Muscle of leg (tissue), 16 donors: ENCODE measurements at places on chromosomes 1 and 21. TPM values are rescaled to one million over a fixed set of nuclear protein-coding genes. Genes with fewer than 3 reads are reported as not detected.

DNA sequence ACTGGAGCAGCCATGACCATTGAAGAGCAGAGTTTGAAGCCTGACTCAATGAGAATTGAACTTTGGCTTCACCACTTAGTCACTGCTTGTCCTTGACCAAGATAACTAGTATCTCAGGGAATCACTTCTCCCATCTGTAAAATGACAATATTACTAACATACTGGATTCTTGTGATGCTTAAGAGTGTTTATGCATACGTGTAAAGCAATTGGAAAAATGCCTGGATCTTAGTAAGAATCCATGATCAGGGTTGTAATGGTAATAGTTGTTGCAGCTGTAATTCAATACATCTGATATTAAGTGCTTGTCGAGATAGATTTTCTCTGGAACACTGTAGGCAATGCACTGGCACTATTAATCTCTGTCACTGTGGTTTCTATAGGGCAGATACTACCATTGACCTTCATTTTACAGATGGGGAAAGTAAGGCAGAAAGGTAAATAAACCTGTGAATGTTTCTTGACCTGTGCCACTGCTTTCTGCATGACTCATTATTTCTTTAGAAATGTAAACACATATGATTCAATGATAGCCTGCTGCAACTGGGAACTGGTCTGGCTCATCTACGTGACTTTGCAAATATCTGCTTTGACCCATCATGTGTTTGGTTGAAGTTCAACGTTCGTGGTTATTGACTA lies 662.5 kb downstream of the PLA2G4A start:
- no peak for DNase-seq

DNA sequence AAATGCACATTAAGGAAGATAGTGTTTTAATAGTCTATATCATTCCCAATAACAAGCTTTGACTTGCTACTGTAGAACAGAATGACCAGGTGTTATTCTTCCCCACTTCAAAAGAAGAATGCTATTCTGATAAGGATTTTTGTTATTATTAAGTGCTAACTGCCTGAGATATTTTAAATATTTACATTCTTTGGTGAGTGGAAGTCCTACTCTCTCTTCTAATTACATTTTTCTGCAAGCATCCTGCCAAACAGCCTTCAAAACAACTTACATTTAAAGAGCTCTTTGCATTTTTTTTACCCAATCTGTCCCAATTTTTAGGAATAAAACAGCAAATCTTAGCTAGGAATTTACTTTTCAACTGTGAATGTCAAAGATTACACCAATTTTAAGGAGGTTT lies 23.5 kb upstream of the SYDE2 start:
- no peak for DNase-seq

DNA sequence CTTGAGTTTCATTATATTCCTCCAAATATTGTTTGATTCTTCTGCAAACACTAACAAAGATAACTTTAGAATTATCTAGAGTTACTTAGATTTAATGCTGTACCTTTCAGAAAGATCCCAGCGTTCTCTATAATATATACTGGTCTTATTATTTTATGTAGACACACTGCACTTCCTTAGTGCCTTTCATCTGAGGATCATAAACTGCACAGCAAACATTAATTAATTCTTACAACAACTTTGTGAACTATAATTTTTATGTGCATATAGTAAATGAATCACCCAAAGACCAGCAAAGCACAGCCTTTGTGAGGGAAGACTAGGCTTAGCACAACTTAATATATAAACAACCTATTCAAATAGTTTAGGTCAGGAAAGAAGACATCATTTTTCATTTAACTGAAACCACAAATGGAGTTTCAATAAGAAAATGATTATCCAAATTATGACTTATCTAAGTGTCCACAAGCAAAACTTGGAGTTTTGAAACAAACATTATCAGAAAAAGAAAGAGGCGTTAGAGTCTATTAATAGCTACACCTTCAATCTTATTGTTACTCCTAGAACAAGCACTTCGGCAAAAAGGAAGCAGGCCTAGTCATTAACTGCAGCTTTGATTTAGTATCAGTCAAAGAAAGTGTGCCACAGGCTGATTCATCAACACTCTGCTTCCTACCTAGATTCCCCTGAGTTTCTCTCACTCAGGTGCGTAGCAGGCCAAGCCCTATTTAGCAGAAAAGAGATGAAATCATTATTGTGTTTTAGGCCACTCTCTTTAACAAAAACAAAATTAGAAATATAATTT lies 22.5 kb upstream of the RC3H1 start:
- DNase-seq, result no peak

GRCh38 chr1:232767305-232768074 lies 37.7 kb upstream of the MAP10 start:
- DNase-seq, result peak; percentile 51

- DNase-seq, result peak; percentile 99
Observed at GRCh38 chr1:23800400-23801337, at the start of gene GALE. TSS of gene GALE (minus strand) at chr1:23800754. CDS start at chr1:23799007, 1,747 bp downstream.

DNA sequence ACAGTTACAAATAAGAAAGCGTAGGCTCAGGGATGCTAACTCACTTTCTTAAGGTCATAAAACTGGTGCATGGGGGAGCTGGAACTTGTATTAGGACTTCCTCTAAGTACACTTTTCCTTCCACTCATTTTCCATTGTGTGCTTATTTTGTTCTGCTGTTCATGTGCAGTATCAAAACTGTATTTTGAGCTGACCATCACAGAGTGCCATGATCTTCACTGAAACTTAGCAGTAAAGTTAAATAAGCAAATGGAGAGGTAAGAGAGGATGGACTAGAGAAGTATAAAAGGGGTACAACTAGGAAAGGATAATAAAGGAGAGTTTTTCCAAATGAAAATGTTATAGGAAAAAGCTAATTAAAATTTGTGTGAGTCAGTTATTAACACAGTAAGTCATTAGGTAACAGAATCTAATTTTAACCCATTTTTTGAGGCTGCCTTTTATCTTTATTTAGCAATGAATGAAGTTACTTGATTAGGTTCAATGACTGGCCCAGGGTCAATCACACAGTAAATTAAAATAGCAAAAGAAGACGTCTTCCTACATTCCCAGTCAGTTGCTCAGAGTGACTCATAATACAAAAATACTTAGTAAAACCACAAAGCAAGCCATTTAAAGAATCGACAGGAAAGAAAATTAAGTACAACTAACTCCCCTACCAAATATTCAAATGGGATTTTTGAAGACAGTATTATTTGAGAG lies 165.8 kb upstream of the C1orf105 start:
- no peak for DNase-seq

GRCh38 chr1:30727824-30728223 lies 4.4 kb upstream of the MATN1 start:
- DNase-seq, result no peak

DNA sequence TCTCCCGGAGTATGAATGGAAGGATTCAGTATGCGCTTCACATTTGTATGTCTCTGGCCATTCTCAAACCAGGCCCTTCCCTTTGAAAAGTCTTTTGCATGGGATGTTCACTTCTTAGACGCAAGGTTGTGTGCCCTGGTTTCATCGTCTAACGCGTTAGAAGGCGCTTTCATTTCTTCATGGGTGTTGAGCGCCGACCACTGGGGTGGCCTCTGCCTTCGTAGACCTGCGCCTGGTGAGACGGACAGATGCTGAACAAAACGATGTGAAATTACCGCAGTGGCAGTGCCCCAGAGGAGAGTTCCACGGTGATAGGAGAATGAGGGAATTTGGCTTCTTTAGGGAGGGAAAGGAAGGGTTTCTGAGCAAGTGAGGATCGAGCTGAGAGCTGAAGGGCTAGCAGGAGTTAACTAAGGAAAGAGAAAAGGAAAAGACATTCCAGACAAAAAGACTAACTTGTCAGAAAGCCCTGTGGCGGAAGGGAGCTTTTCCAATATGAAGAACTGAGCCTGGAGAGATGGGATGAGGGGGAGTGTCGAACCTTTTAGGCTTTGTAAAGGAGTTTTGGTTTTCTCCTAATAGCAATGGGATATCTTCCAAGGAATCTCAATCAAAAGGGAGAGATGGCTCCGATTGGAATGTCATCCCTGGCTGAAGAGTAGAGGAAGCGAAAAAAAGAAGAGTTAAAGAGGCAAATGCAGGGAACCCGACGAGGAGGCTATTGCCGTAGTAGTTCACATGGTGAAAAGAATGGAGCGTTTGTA lies 951 bp downstream of the GGPS1 start:
- peak; percentile 44 for DNase-seq

DNA sequence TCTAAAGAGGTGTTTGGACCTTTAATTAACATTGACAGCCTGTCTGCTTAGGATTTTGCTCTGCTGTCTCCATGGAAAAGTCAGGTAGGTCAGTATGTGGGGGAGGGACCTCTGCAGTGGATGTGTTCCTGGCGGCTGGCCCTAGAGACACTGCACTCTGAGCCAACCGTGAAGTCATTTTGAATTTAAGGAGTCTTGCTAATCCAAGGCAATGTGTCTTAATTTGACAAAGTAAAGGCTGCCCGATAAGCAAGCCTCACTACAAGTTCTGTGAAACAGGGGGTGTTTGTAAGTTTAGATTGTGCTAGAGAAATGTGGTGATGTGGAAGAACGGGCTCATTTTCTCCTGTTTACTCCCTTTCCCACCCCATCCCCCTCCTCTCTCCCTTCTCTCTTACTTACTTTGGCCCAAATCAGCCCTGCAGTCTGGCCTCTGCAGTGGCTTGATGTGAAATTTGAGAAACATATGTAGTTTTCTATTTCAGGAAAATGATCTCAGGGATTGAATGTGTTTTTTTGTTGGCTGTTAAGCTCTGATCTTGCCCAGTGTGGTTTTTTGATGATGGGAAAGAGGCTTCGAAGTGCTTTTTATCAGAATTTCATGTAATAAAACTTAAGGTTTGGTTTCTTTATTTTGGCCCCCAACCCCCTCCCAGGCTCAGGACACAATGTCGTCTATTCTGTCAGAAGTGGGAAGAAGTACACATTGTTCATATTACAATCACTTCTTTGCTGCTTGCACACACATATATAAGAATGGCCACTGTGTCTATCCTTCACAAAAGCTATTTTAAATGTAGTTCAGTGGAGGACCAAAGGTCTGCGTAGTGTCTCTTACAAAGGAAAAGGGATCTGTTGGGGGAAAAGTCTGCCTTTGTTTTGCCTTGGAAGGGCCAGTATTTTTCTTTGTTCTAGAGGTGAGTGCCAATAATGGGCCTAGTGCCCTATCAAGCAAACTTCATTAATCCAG lies 96.6 kb downstream of the FGGY start:
- peak; percentile 98 for DNase-seq

- no peak for DNase-seq
Observed at GRCh38 chr1:180154003-180154324, 705 bp upstream of the QSOX1 start.

GRCh38 chr1:166063701-166064100 lies 103.1 kb downstream of the FAM78B start:
- peak; percentile 57 for DNase-seq

GRCh38 chr1:229880271-229881170 lies 186.5 kb upstream of the GALNT2 start:
- no peak for DNase-seq

DNA sequence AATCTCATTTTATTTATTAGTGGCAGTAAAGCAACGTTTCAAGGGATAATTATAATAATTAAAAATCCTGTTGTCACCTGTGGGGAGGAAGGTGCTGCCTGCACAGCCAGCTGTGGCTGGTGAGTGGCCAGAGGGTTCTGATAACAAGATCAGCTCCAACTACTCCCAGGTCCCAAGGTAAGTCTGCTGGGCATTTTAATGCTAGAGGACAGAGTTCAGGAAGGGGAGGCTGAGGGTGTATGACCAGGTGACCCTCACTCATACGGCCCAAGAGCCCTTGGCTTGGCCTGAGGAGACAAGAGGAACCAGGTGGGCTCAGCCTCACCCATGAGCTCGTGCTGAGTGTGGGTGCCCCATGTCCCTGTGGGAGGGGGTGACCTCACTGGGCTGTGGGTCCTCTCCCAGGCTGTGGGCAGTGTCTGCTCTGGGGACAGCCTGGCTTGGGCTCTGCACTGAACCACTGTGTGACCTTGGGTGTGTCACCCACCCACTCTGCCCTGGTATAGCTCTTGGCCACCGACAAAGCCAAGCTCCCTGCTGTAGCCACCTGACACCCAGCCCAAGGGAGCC lies 223.8 kb downstream of the PTPRU start:
- no peak for DNase-seq

DNA sequence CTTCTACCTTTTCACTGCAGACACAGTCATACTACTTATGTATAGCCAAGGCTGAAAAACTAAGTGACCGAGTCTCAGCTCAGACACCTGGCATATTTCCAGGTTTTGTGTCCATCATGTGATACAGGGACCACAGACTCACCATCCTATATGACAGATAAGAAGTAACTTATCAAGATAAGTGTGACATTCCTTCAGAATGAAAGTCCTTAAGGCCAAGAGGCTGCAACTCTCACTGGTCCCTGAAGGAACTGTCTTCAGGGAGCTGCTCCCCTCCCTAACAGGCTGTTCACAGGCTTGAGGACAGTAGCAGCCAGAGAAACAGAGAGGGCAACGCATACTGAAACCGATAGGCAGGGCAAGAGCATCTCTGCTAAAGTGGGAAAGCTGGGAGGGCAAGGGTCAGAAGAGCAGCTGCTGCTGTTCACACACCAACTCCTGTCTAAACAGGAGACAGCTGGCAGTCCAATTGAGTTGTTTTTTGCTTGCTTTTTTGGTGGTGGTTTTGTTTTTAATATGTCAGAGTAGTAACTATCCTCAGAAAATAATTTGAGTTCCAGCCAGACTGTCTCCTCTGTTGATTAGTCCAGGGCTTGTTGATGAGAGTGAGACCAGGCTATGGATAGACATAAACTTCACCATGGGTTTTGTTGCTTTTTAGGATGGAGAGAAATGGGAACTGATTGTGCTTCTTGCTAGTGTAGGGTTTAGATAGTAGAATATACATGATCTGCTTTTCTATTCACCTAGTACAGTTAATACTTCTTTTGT lies 67.7 kb downstream of the MACF1 start:
- DNase-seq, result peak; percentile 75

DNA sequence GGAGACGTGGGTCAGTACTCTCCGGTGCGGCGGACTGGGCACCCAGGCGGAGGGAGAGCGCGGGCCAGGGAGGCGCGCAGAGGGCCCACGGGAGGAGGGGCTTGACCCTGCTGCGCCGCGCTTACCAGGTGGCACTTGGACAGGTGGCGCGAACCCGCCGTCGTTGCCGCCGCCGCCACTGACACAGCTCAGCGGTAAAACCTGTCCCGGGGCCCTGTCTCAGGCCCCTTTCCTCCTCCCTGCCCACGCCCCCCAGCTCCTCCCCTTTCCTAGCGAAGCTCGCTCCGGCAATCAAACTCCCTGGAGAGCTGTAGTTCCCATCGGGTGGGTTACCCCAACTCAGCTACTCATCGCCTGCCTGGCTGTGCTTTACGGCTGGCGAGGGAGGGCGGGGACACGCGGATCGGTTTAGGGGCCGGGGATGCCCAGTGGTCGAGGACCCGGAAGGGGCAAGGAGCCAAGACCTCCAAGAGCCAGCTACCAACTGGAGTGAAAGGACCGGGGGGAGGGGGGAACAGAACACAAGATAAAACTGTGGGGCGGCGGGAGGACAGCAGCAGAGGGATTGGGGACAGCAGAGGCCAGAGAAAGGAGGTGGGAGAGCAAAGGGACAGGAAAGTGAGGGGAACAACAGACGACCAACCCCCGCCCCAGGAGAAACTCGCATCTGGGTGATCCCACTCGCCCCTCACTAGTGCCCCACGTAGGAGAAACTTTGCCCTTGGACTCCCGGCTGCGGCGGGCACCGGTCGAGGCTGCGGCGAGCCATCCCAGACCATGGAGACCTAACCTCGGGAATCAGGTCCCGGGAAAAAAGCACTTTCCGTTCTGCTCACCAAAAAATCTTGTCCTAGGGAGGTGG lies 2.9 kb downstream of the GFI1 start:
- DNase-seq, result no peak

The TSPEAR gene
- polyA plus RNA-seq, result 0.25 TPM

The DMBX1 gene
- polyA plus RNA-seq, result 0.12 TPM

The CHI3L2 gene
- polyA plus RNA-seq, result 0.30 TPM

The SFN gene
- 0.20 TPM for polyA plus RNA-seq
